ENCODE measurements at places on chromosomes 7 and 10. TPM values are rescaled to one million over a fixed set of nuclear protein-coding genes. Genes with fewer than 3 reads are reported as not detected.
A peak's percentile ranks its signal among the peaks of the same experiment; 100 is the strongest.

GRCh38 chr7:108455998-108456677 lies at the start of gene NRCAM:
Gene NRCAM (minus strand): TSS chr7:108456436. CDS start chr7:108240064, 216,372 bp downstream.
- H3K4me1 ChIP-seq = peaks cover 7% of the 10 kb centered on the region
- H3K27ac ChIP-seq = no peak within 1 kb of the TSS
- no peak for DNase-seq
- H3K4me3 ChIP-seq = peak within 1 kb of the TSS; percentile 46
- H3K36me3 ChIP-seq = no peaks in the 10 kb centered on the region

- no peak overlapping the region for H3K27ac ChIP-seq
- no peak for DNase-seq
- no peak overlapping the region for H3K4me3 ChIP-seq
- no peaks in the 10 kb centered on the region for H3K27me3 ChIP-seq
- H3K4me1 ChIP-seq = no peaks in the 10 kb centered on the region
Measured at GRCh38 chr10:11234857-11235531, 217.3 kb downstream of the CELF2 start.

Gene EVX1
- total RNA-seq = 5.9 TPM

DNA sequence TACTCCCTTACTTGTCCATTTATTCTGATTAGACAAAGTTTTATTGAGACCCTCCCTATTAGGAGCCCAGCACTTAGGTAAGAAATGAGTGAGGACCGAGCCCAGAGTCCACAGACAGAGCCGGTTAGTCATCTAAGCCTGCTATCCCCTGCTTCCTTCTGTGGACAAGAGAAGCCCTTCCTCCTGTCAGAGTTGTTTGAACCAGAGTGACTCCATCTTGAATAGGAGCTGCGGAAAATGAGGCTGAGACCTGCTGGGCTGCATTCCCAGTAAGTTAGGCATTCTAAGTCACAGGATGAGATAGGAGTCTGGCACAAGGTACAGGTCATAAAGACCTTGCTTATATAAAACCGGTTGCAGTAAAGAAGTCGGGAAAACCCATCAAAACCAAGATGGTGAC lies 109.1 kb downstream of the CPXM2 start:
- H3K4me3 ChIP-seq = no peak overlapping the region
- H3K36me3 ChIP-seq = no peaks in the 10 kb centered on the region
- peaks cover 1% of the 10 kb centered on the region for H3K27me3 ChIP-seq

Measured in prostate gland (tissue), 2 donors.